CD14-positive monocyte (primary cell): ENCODE measurements at places on chromosomes 3 and 15. TPM values are rescaled to one million over a fixed set of nuclear protein-coding genes. Genes with fewer than 3 reads are reported as not detected.
A peak's percentile ranks its signal among the peaks of the same experiment; 100 is the strongest.

Gene CYP19A1
- polyA plus RNA-seq = not detected in 2 replicates

GRCh38 chr15:89823836-89824606 is 9.4 kb upstream of the ANPEP start:
- no peak for DNase-seq

DNA sequence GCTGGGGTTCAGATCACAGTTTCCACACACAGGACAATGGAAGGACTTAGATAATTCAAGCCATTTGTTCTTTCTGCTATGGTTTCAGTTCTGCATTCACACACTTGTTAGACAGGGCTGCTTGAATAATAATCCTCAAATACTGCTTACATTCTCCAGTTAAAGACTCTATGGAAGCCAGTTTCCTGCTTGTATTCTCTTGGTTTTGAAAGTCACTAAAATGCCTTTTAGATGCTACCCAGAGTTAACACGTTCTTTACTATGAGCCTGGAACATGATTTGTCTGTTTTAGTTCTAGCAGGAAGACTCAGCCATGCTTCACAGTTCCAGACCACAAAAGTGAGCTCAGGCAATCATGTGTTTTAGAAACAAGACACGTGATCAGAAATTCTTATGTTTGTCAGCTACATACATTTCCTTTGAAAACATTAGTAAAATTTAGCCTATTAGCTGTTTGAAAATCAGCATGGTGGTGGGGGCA is 152.4 kb downstream of the LEKR1 start:
- peak; percentile 16 for DNase-seq

GRCh38 chr3:138438896-138439295 is 4.5 kb downstream of the ESYT3 start:
- DNase-seq = no peak

DNA sequence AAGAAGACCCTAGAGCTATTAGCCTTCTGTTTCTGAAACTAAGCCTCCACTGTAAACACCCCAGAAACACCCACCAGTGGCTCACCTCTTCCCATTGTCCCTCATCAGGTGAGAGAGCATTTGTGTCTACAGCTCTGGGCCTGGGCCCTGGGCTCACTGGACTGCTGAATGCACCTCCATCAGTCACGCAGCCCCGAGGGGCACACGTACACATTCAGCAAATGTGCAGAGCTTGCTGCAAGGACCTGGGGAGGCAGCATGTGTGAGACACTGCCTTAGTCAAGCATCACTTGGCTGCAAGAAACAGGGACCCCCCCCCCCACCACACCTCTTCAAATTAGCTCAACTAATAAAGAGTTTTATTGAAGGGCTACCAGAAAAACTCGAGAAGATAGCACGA is 29.0 kb downstream of the MRPL46 start:
- no peak for DNase-seq

GRCh38 chr15:23687143-23687470 is at the start of gene NDN:
Gene NDN (minus strand): TSS chr15:23687305. CDS start chr15:23687217, 88 bp downstream.
- DNase-seq = no peak
